ENCODE measurements at places on chromosomes 3 and 15. TPM values are rescaled to one million over a fixed set of nuclear protein-coding genes. Genes with fewer than 3 reads are reported as not detected.

Gene HYKK
- 6.3 TPM for total RNA-seq

DNA sequence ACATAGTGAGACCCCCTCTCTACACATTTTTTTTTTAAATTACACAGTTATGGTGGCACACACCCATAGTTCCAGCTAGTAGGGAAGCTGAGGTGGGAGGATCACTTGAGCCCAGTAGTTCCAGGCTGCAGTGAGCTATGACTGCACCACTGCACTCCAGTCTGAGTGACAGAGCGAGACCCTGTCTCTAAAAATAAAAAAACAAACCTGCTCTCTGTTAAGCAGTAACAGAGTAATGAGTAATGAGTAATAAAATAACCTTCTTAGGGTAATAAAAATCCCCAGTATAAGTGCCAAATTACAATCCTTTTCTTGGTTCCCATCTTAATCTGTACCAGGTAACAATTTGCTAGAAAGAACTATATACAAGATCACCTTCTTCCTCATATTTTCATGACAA lies 65.9 kb upstream of the PLXND1 start:
- no peak for DNase-seq

Gene RASGRP1
- total RNA-seq: 0.84 TPM

GRCh38 chr3:191696348-191696747 lies 235.4 kb downstream of the PYDC2 start:
- no peak for DNase-seq

- no peak for DNase-seq
Observed at GRCh38 chr15:45785897-45786296, 151.1 kb downstream of the SQOR start.

- DNase-seq: no peak
Observed at GRCh38 chr15:25684521-25685431, 178.4 kb downstream of the ATP10A start.

GRCh38 chr15:53563627-53564026 lies 195.8 kb downstream of the WDR72 start:
- DNase-seq: no peak

DNA sequence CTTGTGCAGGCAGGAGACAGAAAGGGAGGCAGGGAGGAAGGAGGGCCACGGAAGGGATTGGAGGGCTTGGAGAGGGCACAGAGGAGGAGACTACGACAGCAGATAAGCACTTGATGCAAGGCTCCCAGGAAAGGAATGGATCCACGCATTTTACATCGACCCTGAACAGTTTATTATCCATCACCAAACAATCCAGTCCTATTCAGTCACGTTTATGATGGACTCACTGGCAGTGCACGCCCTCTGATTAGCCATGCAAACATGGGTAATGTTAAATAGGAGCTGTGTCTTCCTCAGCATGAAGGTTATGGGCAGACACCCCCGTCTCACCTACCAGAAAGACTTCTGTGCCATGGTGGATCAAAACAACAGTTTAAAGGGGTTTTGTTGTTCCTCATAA lies 80.2 kb upstream of the SNRK start:
- no peak for DNase-seq

Gene SAMD7
- not detected for total RNA-seq

Gene GALNT15
- 11.1 TPM for total RNA-seq

DNA sequence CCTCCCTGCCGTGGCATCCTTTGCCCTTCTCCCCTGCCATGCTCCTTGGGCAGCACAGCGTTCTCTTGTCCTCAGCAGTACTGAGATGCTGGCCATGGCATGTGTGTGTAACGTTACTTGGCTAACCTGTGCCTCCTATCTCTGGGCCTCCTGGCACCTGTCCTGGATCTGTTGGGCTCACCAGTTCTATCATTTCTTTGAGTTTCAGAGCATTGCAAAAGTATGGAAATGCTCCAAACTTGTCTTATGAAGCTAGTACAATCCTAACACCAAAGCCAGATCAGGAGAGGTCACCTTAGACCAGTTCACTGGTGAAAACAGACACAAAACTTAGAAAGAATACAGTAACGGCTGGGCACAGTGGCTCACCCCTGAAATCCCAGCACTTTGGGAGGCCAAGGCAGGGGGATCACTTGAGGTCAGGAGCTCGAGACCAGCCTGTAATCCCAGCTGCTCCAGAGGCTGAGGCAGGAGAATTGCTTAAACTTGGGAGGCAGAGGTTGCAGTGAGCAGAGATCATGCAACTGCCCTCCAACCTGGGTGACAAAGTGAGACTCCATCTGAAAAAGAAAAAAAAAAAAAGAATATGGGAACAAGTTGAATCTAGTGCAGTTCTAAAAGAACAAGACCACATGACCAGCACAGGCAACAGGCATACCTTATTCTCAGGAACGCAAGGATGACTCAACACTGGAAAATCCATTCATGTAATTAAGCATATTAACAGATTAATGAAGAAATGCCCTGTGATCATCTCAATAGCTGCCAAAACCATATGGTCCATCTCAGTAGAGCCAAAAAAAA lies 62.4 kb upstream of the TRPM1 start:
- no peak for DNase-seq

Gene PLA1A
- total RNA-seq: 1.3 TPM

Gene NAALADL2
- total RNA-seq: 21.1 TPM

- DNase-seq: no peak
Observed at GRCh38 chr3:71930056-71930991, 145.4 kb upstream of the PROK2 start.

- DNase-seq: no peak
Observed at GRCh38 chr3:1197051-1197450, 104.2 kb downstream of the CNTN6 start.

- no peak for DNase-seq
Observed at GRCh38 chr3:100730524-100730923, 21.2 kb downstream of the TFG start.

DNA sequence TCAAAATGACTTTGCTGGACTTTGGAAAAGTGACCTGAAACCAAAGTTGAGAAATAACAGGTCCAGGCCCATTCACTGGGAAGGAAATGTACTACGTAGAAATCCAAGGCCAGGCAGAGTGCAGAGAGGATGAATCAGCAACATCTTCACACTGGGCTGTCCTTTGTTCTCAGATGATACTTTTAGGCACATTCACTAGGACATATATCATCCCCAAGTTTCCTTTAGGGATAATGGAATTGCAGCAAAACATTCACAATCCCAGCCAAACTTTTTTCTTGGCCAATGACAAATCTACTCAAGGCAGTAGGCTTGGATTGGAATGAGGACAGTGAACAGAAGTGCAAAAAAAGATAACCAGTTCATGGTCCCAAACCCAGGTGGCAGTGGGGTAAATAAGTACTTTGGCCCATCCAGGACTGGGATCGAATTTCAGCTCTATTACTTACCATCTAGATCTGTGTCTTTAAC lies 75.1 kb downstream of the CLDN11 start:
- DNase-seq: no peak

Gene IL5RA
- 1.1 TPM for total RNA-seq

DNA sequence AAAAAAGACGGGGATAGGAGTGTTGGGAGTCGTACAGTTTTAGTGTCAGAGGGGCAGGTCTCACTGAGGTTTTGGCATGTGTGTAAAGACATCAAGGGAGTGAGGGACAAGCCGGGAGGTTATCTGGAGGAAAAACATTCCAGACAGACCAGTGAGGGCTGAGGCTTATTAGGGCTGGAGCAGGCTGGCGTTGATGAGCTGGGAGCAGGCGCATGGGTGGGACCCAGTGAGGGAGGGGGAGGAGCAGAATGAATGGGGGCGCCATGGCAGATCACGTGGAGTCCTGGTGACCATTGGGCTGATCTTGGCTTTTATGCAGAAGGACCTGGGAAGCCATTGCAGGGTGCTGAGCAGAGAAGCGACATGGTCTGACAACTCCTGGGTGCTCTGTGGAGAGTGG lies 180.2 kb downstream of the SLCO3A1 start:
- no peak for DNase-seq

- no peak for DNase-seq
Observed at GRCh38 chr15:63236272-63236671, 41.1 kb upstream of the APH1B start.

DNA sequence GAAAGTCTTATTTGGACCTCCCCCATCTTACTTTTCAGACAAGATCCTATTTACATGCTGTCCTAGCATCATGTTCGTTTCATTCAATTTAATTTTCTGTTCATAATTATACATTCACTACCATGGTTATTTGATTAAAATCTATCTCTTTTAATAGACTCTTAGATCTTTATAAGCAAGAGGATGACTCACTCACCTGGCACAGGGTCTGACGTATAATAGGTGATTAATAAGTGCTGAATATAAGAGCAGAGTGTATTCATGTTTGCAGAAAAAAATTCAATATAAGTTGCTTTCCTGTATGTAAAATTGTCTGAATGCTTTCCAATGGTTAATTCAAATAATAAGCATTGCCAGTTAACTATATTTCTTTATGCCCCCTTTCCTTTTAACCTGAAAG lies 165.5 kb upstream of the CBLB start:
- no peak for DNase-seq

GRCh38 chr3:112074616-112075497 lies 11.3 kb upstream of the C3orf52 start:
- peak; percentile 51 for DNase-seq

GRCh38 chr3:67437090-67437489 lies 217.3 kb downstream of the SUCLG2 start:
- DNase-seq: no peak

DNA sequence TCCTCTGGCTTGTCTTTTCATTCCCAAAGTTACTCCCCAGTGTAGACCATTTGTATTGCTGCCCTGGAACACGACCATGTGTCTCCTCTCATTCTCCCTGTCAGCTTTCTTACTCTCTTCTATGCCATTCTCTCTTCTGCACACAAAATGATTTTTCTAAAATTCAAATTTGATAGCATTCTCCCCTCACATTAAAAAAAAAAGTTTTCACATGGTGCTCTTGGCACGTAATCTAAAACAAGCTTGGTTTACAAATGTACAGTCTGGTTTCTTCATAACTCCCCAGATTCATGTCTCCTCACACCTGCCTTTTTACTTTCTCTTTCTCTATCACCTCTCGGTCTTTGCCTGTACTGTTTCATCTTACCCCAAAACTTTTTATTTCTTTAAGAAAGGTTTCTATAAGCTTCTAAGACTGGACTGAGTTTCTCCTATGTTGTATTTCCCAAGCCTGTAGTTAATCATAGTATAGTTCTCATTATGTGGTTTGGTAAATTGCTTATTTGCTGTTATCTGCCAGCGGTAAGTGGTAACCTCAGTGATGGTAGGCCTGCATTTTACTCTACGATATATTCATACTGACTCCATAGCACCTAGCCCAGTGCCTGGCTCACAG lies 31.2 kb downstream of the BCHE start:
- no peak for DNase-seq

GRCh38 chr3:179299999-179300613 lies 22.7 kb upstream of the ZNF639 start:
- no peak for DNase-seq

- DNase-seq: peak; percentile 50
Observed at GRCh38 chr3:128969993-128970739, 23.7 kb downstream of the CFAP92 start.

- no peak for DNase-seq
Observed at GRCh38 chr3:117393119-117393518, 683.5 kb downstream of the TUSC7 start.

GRCh38 chr3:55283441-55283925 lies 203.6 kb downstream of the WNT5A start:
- DNase-seq: no peak

Gene RPP14
- 19.9 TPM for total RNA-seq

Gene AQP9
- total RNA-seq: 0.27 TPM

Gene ZIC1
- total RNA-seq: not detected

DNA sequence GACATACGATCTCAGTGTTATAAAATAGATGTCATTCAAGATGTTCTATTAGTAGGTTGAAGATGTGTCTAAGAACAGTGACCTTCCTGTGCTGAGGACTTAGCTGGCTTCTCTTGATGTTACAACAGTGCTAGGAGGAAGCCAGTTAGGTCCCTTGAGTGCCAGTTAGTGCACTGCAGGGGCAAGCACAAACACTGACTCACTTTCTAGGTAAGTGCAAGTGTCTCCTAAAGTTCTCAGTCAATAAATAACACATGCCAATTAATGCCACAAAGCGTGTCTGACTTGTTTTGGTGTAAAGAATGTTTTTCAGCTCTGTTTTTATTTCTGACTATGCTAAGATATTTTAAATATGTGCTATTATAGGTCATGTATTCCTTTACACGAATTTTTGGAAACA lies 211.8 kb downstream of the NAALADL2 start:
- DNase-seq: no peak

Gene SEC22C
- 11.4 TPM for total RNA-seq
